Fibroblast of skin of left quadriceps (primary cell): ENCODE measurements at places on chromosomes 6 and 20.

DNA sequence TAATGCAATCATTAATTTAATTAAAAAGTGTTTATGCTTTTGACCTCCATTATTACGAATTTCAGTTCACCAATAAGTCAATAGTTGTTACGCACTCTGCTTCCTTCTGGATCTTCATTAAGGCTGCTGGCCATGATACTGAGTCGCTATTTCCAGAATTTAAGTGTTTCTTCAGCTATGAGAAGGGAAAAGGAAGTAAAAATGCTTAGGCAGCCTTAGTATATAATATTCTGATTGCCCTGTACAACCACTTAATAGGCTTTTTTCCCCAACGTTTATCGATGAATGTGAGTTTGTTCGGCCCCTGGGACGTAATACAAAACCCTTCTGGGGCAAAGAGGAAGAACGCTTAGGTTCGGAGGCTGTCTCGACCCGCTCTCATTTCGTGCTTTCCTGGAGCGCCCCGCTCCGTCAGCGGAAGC is 644 bp downstream of the OARD1 start:
- no peak for DNase-seq

DNA sequence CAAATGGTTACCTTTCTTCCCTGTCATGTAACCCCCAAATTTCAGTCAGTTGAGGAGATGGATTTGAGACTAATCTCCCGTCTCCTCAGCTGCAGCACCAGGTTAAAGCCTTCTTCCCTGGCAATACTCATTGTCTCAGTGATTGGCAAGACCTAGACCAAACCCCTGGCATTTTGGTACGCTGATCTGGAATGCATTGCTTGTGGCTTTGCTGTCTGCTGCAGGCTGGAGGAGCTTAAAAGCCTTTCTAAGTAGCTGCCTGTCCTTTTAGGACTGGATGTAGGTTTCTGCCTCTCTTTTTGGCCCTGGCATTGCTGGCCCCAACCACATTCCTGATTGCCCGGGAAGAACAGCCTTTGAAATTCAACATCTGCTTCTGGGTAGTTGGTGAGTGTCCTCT is 729.6 kb upstream of the GJE1 start:
- DNase-seq, result no peak

DNA sequence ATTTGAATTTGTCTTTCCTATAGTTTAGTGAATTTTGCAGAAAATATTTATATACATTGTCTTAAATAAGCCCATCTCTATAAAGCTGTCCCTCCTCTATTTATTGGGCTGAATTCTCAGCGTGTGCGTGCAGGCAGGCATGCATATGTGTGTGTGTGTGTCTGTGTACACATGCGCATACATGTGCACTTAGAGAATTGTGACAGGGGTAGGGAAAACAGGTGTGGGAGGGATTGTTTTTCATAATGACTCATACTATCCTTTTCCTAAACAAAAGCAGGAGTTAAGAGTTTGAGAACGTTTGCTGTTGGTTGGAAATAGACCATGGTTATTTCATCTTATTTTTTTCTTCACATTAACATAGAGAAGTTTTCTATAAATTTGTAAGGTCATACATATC is 43.4 kb upstream of the FABP7 start:
- no peak for DNase-seq

GRCh38 chr20:31537116-31537871 is 23.1 kb downstream of the HM13 start:
- DNase-seq, result no peak

GRCh38 chr6:28402197-28402596 is 2.6 kb upstream of the ZSCAN12 start:
- no peak for DNase-seq

DNA sequence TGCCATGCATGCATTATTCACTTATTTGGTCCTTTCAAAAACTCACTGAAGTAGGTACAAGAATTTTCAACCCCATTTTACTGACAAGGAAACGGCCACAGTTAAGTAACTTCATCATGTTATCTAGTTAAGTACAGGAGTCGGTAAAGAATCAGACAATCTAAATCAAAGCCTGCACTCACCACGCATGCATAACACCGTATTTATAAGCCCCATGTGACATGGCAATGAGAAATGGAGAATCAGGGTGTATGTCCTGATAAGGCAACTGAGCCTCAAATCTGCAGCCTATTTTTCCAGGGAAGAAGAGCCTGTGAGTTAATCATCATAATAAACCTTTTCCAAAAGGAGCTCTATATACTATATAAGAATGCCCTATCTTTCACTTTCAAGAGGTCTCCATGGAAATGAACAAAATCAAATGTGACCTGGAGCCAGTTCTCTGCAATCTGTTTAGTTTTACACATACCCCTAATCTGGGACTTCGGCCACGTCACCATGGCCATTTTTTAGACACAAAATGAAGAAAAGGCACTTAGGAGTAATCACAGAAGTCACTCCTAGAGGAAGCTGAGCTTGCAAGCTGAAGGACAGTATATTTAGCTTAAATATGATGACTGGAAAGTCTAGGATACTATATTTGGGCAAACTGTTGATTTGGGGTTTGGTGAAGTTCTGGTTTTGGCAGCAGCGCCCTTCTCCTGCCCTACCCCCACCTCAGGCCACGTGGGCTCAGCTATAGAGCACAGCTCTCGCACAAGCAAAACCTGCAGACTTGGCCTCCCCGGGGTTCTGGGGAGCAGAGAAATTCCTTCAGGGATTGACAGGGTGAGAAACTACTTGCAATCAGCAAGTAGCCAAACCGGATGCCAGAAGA is 19.2 kb downstream of the TRAM2 start:
- no peak for DNase-seq

- DNase-seq, result no peak
Observed at GRCh38 chr6:38179794-38180430, 360.4 kb downstream of the ZFAND3 start.

GRCh38 chr20:41078329-41078728 is 49.7 kb downstream of the TOP1 start:
- DNase-seq, result peak; percentile 44

DNA sequence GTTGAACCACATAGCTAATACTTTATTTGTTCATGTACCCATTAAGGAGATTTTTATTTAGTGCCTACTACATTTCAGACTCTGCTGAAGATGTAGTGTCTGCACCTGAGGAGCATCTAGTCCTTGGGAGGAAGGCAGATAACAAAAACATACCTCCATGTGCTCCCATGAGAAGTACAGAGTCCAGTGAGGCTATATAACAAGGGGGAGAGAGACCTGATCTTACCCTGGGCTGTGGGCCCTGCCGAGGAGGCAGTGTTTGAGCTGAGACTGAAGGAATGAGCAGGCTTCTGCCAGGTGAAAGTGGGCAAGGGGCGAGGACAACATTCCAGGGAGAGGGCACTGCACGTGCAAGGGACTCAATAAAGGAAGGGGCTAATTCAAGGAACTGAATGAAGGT is 12.1 kb downstream of the MANBAL start:
- DNase-seq, result no peak

- no peak for DNase-seq
Observed at GRCh38 chr20:32560989-32561830, 23.9 kb downstream of the NOL4L start.

DNA sequence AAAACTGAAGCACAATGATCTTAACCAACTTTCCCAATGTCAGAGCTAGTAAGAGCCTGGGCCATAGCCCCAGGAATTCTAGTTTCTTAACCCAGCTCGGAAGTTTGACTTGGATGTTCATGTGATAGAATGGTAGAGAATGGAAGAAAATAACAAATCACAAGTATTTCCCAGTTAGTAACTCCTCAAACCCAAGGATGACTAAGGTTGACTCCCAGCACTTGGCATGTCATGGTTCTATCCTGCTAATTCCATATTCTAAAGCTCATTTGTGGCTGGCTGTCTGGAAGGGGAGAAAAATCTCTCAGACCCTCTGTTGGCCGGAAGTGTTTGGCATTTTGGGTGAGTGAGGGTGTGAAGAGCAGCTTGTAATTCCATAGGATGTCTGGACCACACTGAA is 248.7 kb downstream of the RFPL4B start:
- no peak for DNase-seq

GRCh38 chr20:62500237-62500864 is 24.6 kb upstream of the GATA5 start:
- peak; percentile 1 for DNase-seq

- DNase-seq, result no peak
Observed at GRCh38 chr6:26158581-26159356, 71.5 kb downstream of the HFE start.

- no peak for DNase-seq
Observed at GRCh38 chr6:78489874-78490273, 377.5 kb upstream of the IRAK1BP1 start.

DNA sequence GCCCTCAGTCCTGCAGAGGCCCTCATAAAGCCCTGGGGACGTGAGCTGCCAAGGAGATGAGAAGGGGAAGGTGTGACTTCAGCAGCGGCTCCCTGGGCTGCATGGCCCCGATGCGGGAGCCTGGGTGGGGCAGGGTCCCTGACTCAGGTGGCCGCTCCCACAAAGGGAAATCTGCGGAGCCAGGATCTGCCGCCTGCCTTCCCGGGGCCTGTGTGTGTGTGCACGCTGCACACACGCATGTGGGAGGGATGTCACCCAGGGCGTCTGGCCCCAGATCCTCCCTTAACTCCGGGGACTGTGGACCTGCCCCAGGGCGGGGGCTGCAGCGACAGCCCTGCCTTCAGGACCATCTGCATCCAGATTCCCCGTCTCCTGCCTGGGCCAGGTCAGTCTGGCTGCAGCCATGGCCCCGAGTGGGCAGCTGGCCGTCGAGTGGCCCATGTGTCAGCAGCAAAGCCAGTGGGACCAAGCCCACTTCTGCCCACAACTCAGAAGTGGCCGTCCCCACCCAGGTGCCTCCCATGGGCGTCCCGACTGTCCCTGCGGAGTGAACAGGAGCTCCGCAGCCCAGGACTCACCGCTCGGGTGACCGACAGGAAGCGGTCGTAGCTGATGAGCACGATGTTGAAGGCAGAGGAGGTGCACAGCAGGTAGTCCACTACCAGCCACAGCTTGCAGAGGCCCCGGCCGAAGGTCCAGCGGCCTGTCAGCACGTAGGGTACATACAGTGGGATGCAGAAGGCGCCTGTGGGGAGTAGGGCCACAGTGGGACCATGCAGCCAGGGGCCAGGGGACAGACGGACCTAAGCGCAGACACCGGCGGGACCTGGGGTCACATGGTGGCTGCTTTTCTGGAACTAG is 1.9 kb downstream of the HRH3 start:
- DNase-seq, result no peak

DNA sequence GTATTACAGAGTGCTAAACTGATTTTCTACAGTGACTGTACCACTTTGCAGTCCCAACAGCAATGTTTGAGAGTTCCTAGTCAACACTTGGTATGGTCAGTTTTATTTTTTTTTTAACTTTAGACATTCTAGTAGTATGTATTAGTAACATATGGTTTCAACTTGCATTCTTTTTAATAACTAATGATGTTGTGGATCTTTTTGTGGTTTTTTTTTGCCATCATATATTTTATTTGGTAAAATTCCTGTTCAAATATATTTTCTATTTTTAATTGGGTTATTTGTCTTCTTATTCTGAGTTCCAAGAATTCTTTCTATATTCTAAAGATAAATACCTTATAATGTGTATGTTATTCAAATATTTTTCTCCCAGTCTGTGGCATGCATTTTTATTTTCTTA is 189.4 kb upstream of the ECI2 start:
- DNase-seq, result no peak

GRCh38 chr6:119821380-119821779 is 471.8 kb upstream of the MAN1A1 start:
- DNase-seq, result no peak

GRCh38 chr6:116010790-116011401 is 49.8 kb downstream of the FRK start:
- DNase-seq, result no peak

DNA sequence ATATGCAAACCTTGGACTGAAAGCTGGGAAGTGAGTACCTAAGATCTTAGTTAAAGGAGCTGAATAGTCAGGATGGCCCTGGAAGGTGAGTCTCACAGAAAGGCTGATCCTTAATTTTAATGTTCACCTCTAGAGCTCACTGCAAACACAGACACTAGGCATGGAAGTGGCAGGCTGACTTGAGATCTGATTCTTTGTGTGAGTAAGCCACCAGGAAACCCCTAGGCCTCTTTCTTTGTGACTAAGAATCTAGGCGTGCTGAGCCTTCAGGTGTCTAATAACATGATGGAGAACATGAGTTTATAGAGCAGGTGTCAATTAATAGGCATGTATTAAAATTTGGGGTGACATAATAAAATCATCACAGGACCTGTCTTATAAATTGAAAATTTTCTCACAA is 642.2 kb downstream of the EYS start:
- DNase-seq, result no peak

DNA sequence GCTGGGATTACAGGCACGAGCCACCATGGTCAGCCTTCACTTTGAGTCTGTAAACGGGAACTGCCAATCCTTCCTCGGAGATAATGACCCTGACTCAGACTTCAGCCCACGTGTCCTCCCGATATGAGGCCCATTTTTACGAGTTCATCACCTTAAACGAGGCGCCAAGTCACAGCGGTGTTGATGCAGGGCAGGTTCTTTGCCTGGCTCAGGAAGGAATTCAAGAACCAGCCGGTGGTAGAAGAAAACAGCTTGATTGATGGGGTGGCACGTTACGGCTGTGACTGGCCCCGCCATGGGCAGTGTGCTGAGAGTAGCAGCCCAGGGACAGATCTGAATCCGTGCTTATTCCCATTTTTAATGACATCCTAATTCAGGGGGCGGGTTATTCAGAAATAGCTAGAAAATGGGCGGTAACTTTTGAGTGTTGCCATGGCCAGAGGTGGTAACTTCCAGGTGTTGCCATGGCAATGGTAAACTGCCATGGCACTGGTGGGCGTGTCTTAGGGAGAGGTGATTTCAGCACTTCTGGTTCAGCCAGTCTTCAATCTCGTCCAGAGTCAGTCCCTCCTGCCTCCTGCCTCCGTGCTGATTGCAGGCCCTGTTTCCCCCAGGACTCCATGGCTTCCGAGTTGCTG is 9.1 kb upstream of the MAP1LC3A start:
- no peak for DNase-seq

DNA sequence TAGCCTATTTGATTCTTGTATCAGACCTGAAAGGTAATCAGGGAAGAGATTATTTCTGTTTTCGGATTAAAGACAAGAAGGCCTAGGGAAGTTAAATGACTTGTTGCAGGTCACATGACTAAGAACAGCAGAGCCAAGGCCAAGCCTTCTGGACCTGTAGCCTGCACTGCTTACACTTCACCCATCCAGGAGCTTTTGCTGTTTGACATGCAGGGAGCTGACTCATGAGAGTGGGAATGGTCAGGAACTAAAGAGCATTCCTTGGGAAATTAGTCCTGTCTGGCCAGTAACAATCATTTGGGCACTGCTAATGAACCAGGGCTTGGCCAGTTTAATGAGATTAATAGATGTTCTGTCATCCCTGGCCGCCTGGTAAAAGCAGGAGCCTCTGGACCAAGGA is 46.8 kb downstream of the EIF2S2 start:
- DNase-seq, result no peak

GRCh38 chr6:25229671-25230321 is 49.4 kb upstream of the CARMIL1 start:
- peak; percentile 87 for DNase-seq

- no peak for DNase-seq
Observed at GRCh38 chr20:50913690-50914375, 17.4 kb downstream of the ADNP start.

DNA sequence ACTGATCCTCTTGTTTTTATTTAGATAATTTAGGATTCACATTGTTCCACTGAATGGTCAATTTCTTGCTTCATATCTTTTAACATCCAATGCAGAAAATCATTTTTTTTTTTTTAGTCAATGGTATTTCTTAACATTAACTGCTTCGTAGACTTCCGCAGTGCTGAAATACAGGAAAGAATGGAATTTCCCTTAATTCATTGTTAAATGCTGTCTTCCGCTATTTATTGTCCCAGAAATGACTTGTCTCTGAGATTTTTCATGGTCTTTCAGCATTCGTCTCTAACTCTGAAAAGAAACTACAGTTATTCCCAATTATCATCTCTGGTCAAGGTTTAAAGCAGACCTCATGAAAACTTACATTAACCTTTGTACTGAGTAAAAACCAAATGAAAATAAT is 1029.1 kb upstream of the MANEA start:
- DNase-seq, result no peak
